Memory B cell (primary cell): ENCODE measurements at places on chromosomes 3 and 15.

DNA sequence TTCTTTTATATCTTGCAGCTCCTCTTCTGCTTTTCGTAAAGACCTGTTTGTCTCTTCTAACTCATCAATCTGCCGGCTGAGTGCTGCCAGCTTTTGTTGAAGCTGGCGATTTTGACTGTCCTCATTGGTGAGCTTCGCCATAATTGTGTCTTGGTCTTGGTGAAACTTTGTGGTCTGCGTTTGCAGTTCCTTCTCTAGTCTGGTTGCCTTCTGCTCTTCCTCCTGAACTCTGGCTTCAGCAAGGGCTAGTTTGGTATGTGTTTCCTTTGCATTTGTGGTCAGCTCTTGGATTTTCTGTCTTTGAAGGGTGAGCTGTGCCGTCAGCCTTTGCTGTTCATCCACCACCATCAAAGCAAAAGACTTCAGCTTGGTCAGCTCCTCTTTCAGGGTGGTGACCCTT, 32.9 kb downstream of the CMSS1 start:
- DNase-seq: no peak

DNA sequence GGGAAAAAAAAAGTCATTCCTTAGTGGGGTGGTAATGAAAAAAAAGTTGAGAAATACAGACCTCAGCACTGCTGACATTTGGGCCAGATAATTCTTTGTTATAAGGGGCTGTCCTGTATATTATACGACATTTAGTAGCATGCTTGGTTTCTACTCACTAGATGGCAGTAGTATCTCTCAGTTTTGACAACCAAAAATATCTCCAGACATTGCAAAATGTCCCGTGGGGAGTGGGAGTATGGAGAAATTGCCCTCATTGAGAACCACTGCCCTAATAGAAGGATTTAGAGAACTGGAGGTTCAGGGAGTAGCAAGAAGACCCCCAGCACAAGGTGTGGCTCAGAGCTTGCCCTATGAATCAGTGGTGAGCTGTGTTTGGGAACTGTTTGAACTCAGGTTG, 28.6 kb upstream of the TEX264 start:
- no peak for DNase-seq

DNA sequence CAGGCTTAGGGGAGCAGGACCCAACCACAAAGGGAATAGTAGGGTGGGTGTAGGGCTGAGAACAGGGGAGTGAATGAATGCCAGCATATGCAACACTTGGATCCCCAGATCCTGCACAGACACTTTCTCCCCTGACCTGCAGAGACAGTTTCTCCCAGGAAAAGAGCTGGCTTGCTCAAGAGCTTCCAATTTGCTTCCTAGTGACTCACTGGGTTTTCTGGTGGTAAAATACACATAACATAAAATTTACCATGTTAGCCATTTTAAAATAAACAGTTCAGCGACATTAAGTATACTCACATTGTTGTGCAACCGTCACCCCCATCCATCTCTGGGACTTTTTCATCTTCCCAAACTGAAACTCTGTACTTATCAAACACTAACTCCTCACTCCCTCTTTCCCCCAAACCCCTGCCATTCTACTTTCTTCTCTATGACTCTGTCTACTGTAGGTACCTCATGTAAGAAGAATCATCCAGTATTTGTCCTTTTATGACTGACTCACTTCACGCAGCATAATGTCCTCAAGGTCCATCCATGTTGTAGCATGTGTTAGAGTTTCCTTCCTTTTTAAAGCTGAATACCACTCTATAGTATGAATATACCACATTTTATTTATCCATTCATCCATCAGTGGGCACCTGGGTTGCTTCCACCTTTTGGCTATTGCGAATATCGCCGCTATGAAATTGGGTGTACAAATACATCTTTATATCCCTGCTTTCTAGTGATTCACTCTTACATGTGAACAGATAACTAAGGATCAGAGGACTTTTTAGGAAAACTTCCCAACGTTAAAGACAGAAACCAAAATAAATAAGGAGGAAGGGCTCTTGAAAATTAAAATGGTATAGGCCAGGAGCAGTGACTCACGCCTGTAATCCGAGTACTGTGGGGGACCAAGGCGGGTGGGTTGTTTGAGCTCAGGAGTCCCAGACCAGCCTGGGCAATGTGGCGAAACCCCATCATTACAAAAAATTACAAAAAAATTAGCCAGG, 95.6 kb upstream of the TJP1 start:
- no peak for DNase-seq

DNA sequence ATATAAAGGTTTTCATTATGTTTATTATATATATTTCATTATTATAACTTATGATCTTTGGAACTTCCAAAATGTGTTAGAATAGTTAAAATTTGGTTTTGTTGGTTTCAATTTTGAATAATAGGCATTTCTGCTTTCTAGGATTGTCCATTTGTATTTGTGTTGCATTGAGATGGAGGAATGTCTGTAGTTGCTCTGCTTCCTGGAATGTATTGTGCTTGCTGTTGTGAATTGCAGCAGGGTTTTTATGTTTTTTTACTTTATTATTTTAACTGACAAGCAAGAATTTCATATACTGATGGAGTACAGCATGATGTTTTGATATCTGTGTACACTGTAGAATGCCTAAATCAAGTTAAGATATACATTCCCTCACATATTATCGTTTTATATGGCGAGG, 247.4 kb downstream of the XXYLT1 start:
- no peak for DNase-seq

DNA sequence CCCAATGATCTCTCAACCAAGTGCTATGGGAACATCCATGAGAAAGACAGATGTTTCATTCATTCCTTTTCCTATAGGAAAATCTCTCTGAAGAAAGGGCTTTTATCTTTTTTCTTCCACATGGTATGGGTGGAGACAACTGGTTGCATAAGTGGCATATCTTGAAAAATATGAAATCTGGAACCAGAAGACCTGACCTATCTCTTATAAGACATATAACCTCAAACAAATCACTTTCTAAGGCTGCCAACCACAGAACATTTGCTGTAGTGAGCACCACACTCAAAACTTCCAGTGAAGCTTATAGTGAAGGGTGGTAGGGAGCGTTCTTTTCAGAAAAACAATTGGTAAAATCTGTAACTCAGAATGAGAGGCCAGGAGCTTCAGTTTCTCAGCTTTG, 58.5 kb downstream of the SHQ1 start:
- no peak for DNase-seq

- no peak for DNase-seq
Observed at GRCh38 chr3:74491874-74492273, 122.6 kb downstream of the CNTN3 start.

- DNase-seq: no peak
Observed at GRCh38 chr15:28991236-28992171, 105.7 kb downstream of the APBA2 start.

GRCh38 chr3:12195231-12195630, 36.5 kb upstream of the TIMP4 start:
- no peak for DNase-seq

GRCh38 chr3:40055956-40056355, 246.5 kb downstream of the MYRIP start:
- DNase-seq: no peak

GRCh38 chr3:67011414-67012131, 13.5 kb downstream of the KBTBD8 start:
- no peak for DNase-seq

DNA sequence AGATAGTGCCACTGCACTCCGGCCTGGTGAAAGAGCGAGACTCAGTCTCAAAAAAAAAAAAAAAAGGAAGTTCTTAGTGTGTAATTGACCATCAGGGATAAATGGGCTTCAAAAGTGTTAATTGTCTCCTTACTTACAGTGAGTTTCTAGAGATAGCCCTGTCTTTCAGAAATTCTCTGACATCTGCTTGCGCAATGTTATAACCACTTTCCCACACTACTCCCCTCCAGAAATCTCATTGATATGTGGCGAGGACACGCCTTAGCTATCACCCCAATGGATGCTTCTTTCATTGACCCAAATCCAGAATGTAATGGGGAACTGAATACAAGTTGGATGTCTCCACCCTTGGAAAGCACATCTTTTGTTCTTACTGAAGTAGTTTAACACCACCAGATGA, 70.9 kb downstream of the GMPS start:
- no peak for DNase-seq

GRCh38 chr3:123388811-123389627, 59.9 kb downstream of the ADCY5 start:
- no peak for DNase-seq

DNA sequence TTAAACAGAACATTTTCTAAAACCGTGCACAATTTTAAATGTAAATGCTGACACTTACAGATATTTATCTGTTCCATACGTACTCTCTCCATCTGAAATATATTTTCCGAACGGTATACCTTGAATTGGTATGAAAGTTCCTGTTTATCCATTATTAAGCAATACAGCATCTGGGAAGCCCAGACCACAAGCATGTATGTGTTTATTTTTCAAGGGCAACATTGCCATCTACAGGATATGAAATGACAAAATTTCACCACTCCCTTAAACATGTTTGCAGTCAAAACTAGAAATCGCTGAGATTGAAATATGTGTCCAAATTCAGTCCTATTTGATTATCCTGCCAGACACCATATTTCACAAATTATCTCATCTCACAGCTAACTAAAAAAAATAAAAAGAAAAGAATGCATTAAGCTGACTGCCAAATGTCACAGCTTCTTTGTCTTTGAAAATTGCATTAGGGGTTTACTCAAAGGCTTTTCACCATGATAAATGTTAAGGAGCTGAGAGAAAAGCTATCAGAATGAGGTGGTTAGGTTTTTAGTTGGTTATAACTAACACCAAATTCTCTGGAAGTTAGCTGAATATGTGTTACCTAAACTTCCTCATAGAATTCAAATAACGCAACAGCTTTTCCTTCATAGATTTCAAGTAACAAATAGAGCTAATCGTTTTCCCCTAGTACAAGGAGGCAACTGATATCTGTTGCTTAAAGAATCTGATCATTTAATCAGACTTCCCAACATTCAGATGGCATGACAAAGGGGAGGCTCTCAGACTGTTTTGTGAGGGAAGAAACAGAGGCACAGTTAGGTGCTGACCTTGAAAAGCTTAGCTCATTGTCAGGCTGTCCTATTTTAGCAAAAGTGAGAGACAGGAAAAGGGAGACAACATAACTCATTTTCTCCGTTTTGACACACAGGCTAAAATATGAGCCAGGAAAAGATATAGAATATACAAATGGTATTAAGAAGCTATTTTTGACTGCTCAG, 533.1 kb downstream of the TBL1XR1 start:
- no peak for DNase-seq

GRCh38 chr3:39149498-39150147, 3.8 kb downstream of the CSRNP1 start:
- no peak for DNase-seq

- no peak for DNase-seq
Observed at GRCh38 chr3:31661286-31661685, 128.6 kb downstream of the STT3B start.

- DNase-seq: no peak
Observed at GRCh38 chr15:50979041-50979440, 70.6 kb downstream of the AP4E1 start.

- no peak for DNase-seq
Observed at GRCh38 chr15:42151736-42152135, 4.7 kb downstream of the PLA2G4F start.

DNA sequence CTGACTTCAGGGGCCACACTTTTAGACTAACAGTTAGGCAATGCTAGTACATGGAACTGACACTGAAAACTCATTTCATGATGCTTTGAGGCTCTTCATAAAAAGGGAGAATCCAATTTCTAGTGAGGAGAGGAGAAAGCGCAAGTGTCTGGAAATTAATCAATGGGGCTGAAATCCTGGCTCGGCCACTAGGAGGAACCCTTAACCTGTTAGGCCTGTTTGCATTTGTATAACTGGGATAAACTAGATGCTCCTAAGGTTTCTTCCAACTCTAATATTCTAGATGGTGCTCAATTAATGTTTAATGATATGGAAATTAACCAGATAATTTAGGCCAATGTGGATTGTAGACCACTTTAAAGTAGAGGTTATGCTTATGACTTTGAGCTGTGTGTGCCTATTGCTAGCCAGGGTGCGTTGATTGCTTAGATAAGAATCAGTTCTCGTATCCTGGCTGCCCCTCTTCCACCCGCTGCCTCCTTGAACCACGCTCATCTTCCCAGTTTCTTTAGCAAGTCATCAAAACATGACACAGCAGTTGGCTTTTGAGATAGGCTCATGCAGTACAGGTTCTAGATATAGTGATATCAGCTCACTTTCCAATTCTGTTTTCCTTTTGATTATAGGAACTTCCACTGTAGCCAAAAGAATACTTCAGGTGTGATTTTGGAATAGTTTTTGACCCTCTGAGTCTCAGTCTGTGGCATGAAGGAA, 16.8 kb upstream of the CRBN start:
- DNase-seq: no peak

GRCh38 chr3:172065527-172065926, 26.1 kb downstream of the FNDC3B start:
- DNase-seq: no peak

DNA sequence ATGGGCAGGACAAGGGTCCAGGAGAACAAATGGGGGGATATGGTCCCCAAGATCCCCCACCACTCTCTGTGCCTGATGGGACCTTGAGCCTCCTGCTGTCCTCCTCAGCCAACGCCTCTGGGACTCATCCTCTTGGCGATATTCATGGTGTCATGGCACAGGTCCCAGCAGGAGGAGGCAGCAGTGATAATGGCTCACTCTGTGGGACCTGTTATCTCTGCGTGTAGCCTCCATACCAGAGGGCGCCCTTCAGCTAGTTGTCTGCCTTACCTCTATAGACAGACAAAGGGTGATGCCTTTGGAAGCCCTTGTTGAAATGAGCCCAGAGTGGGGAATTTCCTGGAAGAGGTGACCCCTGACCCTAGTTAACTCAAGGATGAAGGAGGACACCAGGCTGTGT, 7.4 kb downstream of the ZBTB47 start:
- DNase-seq: no peak

GRCh38 chr3:89740881-89741177, 633.4 kb downstream of the EPHA3 start:
- DNase-seq: no peak

GRCh38 chr3:149964291-149964690, 6.4 kb downstream of the PFN2 start:
- DNase-seq: no peak

DNA sequence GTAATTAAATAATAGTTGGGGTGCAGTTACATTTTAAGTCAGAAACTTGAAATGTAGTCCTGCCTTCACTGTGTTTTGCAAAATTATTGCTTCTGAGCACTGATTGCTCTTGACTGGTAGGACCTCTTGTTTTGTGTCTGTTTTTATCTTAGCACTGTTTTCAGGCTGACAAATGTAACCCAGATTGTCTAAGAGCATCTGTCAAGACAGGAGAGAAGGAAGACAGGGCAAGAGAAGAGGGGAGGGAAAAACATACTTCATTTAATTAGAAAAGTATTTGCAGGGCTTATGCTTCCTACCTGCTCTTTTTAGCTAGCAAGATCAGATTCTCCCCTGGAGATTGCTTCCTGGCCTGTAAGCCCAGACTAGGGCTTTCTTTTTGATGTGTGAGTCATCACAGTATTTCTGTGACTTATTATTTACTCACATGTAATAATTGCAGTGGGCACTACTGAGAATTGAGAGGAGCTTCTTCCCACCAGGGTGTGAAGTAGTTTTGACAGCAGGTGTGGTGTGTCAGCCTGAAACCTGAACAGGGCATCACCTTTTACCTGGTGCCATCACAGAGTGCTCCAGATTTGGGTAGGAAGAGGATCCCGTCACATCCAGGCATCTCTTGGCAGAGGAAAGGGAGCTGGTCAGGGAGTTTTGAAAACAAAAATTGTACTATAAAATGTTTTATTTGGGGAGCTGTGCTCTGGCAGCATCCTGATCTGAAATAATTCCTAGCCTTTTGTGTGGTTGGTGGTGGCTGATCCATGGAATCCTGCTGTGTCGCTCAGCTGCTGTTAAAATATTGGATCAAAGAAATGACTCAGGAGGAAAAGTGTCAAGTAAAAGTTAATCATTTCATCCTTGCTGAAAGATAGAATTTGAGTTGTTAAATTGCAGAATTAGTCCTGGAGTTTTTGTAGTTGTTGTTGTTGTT, 98.2 kb downstream of the TMEM108 start:
- no peak for DNase-seq
